Activated naive CD4-positive, alpha-beta T cell (primary cell): ENCODE measurements at places on chromosomes 3 and 15.

DNA sequence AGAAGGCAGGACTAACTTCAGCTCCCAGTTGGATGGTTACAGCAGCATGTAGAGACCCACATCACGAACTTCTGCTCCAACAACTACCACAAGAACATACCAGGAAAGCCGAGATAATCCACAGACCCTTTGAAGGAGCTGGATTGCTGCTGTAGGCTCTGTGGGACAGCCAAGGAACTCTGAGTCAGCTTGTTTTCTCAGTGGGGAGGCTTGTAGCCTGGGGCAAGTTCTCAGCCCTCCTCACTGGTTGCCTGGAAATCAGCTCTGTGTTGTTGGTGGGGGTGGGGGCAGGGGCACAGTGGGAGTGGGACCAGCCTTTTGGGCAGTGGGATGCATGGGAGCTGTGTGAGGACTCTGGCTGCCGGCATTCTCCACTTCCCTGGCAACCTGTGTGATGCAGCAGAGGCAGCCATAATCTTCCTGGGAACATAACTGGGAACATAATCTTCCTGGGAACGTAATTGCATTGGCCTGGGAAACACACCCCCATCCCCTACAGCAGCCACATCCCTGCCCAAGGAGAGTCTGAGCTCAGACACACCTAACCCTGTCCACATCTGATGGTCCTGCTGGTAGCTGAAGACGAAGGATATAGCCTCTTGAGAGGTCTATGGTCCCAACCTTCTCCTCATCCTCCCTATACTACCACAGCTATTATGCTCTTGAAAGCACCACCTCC lies 153.1 kb downstream of the PEAK1 start:
- no peak for DNase-seq

- DNase-seq: no peak
Observed at GRCh38 chr3:85481411-85482212, 522.8 kb downstream of the CADM2 start.

DNA sequence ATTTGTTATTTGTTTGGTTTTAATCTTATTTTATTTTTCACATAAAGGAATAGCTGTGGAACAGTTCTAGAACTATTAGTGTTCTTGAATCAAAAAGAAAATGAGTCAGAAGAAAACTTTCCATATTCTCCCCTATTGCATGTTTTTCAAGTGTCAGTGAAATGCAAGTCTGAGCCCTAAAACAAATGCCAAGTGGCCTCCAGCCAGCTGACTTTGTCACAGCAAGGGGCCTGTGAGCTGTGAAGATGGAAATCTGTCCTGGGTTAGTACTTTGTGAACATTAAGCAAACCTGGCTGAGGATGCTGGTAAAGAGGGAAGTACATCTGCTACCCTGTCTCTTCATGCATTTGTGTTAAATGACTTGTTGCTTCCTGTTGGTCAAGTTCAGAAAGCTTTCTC lies 14.2 kb downstream of the LRRC49 start:
- no peak for DNase-seq

DNA sequence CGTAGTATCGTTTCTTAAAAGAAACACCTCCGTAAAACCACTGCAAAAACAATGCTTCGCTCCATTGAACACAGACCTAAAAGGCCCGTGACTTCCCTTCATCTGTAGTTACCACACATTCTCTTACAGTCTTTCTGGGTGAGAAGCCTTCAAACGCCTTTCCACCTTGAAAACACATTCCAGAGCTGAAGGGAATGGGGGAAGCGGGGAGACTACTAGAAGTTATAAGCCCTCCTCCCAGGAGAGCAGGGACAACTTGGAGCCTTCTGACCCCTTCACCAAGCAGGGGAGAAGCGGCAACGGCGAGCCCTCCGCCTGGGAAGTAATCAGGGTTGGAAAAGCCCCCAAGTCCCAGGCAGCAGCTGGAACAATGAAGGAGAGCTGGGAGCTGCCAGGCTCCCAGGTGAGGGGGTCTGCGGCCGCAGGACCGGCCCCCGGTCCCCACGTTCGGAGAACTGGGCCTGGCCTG lies 461 bp downstream of the SECISBP2L start:
- no peak for DNase-seq

GRCh38 chr3:52388933-52389332 lies 56.0 kb downstream of the SEMA3G start:
- DNase-seq: no peak

GRCh38 chr3:102887431-102887830 lies 452.6 kb downstream of the ZPLD1 start:
- DNase-seq: no peak

DNA sequence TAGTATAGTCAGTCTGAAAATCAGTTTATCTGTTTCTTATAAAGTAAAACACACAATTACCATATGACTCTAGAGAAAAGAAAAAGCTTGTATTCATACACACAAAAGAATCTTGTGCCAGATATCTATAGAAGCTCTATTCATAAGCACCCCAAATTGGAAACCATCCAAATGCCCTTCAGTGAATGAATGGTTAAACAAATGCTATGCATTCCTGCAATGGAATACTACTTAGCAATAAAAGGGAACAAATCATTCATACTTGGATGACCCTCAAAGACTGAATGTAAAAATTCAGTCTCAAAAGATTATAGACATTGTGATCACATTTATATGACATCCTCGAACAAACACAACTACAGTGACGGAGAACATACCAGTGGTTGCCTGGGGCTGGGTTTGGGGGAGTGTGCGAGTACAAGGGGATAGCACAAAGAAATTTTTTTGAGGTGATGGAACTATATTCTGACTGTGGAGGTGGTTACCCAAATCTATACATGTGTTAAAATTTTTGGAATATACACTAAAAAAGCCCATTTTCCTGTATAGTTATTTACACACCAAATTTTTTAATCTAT lies 680.6 kb downstream of the NTRK3 start:
- no peak for DNase-seq

DNA sequence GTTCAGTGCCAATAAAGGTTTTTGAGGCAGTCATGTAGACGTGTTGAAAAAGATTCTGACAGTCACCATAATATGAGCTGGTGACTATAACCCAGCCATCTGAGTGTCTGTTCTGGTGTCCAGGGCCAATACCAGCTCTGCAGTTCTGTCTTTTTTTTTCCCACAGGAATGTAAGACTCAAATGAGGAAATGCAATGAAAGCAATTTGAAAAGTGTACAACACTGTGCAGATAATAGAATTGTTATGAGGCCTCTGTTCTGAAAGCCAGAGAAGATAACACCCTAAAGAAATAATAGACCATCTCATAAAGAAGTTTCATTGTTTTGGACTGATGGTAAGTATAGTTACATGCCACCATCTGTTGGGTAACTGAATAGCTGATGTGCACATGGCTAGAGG lies 57.1 kb downstream of the CLDN1 start:
- no peak for DNase-seq

- DNase-seq: no peak
Observed at GRCh38 chr15:89370120-89370977, 35.7 kb upstream of the POLG start.

GRCh38 chr3:14206548-14207177 lies 28.0 kb downstream of the LSM3 start:
- no peak for DNase-seq

- DNase-seq: no peak
Observed at GRCh38 chr15:80839764-80840130, 60.6 kb downstream of the CEMIP start.

DNA sequence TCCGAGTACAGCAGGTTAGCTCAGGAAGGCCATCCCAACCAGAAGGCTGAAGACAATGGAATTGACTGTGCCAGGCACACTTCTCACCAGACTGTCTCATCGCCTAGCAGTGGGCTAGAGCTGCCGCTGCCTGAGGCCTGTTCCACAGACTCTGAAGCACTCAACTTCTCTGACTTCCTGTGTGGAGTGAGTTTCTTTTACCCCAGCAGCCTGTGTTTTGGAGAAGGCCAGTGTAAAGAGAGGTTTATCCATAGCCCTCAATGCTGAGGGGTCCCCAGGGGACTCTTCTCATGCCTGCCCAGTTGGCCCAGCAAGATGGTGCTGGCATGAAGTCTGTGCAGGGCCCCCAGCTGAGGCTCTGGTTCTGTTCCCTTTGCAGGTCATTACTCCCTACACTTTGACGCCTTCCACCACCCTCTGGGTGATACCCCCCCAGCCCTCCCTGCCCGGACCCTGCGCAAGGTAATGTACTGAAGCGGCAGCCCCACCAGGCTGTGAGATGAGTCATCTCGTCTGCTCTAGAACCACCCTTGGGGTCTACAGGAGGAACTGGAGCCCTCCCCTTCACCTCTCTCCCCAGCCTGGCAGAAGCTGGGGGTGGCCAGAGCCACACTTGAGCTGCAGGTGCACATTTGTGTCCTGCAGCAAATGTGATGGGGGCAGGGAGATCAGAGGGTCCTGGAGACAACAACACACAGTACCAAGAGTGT lies 5.2 kb upstream of the MANF start:
- no peak for DNase-seq

DNA sequence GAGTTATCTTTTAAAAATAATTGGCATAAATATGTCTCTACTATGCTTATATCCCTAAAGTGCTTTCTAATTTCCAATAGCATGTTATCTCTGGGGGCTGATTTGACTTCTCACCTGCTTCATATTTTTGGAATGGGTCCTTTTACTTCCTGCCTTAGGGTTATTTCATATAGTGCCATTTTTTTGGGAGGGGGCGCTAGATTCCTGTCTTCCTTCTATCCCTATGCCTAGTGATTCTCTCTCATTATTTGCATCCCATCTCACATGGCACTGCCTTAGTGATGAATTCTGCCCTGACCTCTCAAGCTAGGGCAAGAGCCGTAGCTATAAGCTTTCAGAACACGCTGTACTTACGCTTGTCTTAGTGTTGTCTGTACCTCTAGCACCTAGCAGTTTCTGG lies 150.3 kb upstream of the SLITRK3 start:
- no peak for DNase-seq

GRCh38 chr3:18024715-18025114 lies 282.3 kb upstream of the TBC1D5 start:
- DNase-seq: no peak

DNA sequence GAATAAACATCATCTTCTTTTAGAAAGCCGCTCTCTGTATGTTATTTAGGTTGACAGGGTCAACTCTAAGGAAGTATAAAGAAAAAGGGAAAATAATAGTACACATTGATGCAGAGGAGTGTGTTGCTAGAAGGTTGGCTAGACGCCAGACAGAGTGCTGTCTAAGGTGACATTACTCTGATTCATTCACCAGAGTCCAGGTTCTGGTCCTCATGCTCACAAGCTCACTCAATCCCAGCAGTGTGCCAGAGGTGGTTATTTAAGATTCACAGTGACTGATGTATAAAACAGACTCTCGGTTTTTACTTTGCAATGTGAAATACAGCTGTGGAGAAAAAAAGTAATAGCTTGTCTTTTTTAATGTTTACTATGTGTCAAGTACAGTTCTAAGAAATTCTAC lies 1.7 kb downstream of the CFAP44 start:
- no peak for DNase-seq

- DNase-seq: no peak
Observed at GRCh38 chr15:58235961-58236360, 97.8 kb downstream of the AQP9 start.

DNA sequence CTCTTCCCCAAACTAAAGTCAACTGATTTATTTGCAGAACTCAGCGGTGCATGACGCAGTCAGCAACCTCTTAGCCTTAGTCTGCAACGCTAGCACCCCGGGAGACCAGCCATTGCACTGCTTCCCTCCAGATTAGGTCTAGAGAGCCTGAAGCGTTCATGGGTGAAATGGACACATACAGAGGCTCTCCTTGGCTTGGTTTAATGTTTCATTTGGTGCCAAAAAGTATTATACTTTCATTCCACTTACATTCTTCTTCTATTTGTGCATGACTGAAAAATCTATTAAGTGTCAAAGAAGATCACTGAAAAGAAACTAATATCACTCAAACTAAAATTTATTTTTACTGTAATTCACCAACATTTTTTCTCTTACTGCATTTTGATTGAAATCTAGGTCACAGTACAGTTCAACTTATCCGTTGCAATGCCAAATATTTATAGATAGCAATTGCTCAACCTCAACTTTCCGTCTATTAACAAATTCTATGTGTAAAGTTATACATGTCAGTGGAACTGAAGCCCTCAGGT lies 116.2 kb downstream of the ROBO1 start:
- no peak for DNase-seq

DNA sequence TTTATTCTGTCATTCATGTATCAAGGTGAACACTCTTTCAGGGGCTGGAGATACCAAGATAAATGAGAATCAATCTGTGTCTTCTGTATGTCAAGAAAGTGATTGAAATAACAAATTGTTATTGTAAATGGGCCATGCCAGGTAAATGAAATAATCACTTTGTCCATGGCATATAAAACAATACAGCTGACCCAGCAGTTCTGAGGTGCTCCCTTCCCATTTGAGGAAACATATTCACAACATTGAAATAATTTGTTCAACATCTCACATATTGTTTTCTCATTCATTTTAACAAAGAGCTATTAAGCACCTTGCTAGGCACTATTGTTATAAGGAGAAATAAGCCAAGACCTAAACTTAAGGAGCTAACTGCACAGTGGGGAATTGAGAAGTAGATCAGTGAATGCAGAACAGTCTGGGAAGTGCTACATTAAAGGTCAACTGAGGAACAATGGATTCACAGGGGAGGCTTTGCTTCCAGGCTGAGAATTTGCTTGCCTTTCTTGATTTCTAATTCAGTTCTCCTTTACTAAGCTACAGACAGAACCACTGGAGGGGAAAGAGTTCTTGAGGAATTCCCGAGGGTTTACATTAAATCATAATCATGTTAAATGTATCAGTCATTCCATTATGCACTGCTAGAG lies 806.3 kb upstream of the ARPP21 start:
- no peak for DNase-seq

DNA sequence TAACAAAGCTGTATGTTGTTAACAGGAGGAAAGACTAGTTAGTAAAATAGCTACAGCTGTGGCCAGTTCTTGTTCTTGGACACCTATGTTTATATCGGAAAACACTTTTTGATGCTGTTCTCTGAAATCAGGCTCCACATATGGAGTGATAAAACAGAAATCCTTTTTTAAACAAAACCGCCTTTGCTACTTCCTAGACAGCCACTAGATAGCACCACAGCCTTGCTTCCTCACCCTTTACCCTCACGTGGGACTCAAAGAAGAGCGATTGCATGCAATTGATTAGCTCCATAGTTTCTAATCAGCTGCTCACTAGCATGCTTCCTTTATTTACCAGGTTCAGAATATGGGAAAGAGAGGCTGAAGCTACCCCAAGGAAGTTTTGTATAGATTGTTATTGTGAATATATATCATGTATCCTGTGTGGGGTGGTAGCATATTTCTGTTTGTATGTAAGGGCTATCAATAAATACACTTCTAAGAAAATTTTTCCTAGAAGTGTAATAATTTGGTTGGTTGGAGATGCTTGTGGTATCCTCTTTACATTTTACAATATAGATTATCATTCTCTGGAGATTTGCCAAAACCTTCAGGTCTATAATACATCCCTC lies 4.3 kb upstream of the MTFMT start:
- DNase-seq: no peak

DNA sequence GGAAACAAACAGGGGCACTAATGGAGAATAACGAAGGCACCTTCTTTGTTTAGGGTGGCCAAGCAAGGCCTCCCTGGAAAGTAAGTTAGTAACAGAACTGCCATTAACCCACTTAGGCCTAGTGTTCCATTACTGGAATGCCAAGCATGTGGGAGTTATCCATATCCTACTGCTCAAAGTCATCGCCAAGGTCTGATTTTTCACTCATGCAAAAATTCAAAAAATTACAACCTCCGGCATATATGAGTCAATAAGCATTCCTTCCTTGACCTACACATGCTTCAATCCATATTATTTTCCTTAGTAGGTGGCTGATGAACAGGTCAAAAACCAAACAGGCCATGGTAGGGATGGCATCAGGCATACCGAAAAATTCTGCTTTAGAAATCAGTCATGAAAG lies 1097.2 kb downstream of the FHIT start:
- no peak for DNase-seq

GRCh38 chr15:82572986-82573385 lies 32.7 kb upstream of the RPS17 start:
- DNase-seq: no peak
